ENCODE measurements at places on chromosomes 2 and 18. TPM values are rescaled to one million over a fixed set of nuclear protein-coding genes. Genes with fewer than 3 reads are reported as not detected.

DNA sequence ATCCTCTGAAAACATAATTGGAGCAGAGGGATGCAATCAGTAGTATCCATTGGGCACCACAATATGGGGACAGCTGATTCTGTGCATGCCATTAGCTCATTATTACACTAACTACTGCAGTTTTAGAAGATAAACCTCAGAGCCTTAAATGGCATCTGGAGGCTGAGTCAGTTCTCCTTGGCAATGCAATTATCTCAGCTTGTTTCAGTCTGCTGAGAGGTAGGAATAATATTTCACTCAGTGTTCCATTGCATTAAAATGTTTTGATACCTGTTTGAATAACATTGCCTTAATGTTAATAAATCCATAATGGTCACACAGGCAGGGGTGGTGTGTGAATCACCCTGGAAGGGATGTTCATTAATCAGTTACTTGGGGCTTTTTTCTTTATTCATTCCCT, 309.6 kb downstream of the LRRTM1 start:
- DNase-seq: no peak

- DNase-seq: no peak
Observed at GRCh38 chr2:10135296-10136089, 13.0 kb downstream of the RRM2 start.

DNA sequence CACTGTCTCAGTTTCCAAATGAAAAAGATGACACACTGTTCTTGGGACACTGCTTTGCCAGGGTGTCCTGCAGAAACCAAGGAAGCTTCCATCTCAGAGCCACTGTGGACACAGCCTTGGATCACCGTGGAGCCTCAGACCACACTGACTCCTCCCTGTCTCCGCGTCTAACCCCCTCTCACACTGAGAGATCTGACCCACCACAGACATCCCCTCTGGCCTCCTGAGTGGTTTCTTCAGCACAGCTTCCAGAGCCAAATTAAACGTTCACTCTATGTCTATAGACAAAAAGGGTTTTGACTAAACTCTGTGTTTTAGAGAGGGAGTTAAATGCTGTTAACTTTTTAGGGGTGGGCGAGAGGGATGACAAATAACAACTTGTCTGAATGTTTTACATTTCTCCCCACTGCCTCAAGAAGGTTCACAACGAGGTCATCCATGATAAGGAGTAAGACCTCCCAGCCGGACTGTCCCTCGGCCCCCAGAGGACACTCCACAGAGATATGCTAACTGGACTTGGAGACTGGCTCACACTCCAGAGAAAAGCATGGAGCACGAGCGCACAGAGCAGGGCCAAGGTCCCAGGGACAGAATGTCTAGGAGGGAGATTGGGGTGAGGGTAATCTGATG, 113.4 kb upstream of the PKDCC start:
- DNase-seq: no peak

- no peak for DNase-seq
Observed at GRCh38 chr18:48893608-48894600, 56.9 kb downstream of the SMAD7 start.

DNA sequence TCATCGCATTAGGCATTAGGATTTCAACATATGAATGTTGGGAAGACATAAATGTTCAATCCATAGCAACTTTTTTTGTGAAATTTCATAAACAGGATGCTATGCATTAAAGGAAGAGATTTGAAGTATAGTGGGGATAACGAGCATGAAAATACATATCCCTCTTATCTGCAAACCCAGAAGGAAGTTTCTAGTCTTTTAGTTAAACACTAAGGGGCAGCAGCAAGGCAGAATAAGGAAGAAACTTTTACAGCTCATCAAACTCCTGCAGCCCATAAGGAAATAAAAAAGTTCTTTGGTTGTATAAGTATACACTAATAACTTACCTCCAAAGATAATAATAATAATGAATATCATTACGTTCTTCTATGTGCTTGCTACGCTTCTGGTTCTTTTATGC, 81.5 kb downstream of the CD226 start:
- no peak for DNase-seq

DNA sequence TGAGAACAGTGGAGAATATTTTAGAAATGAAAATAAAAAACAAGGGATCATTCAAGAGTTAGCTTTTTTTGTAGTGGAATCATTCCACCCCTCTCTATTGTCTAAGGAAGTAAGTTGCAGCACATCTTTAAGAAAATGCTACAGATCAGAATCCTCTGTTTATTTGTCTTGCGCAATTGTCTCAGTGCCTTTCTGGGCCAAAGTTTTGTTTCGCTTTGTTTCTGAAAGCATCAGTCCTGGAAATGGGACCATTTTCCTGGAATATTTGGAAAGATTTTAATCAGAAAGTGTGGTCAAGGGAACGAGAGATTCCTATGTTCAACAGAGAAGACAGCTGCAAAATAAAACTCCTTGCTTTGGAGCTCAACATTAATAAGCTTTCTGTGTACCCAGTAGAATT, 74.0 kb downstream of the NRXN1 start:
- DNase-seq: no peak

DNA sequence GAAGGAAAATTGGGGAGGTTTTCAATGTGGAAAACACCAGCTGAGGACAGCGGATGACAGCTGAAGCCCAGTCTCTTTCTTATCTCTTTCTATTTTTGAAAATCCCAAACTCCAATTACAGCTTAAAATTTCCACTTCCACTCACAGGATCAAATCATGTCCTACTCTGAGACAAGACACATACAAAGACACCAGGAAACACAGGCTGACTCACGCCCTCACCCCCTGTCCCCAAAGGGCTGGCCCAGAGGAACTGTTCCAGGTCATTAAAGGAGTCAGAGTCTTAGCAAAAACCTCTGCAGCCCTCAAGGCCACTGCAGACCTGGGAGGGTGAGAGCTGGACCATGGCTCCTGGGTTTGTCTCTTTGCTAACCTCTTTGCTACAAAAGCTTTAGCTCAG, 143.1 kb upstream of the CAPN13 start:
- no peak for DNase-seq

DNA sequence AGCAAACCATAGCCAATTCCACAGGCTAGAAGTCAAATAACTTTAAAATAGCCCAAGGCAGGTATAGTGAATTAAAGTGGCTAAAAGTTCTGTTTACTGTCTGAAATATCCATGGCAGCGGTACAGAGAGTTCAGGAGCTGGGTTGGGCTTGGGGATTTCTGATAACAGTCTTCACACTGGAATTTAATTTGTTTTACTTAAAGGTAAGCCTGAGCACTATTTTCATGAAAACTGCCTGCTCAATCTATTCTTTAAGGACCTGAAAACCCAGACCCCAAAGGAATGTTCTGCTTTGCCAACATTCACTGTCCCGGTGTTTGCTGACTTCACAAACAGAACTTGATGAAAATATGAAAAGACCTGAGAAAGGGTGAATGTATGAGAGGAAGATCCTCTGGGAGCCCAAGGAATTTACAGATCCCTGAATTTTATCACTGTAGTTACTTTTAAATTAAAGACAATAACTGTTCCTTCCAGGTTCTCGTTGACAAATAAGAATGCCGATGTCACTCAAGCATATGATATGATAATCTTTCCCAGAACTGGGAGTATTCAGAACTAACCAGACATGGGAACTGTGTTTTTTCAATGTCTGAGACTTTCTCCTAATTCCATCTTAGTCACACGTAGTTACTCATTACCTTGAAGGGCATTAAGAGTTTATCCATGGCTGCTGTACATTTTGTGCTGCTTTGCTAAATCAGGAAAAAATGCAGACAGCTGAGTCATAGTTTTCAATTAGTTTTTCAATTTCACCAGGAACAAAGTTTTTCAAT, 28.3 kb upstream of the ITGB6 start:
- no peak for DNase-seq

- DNase-seq: no peak
Observed at GRCh38 chr2:240640939-240641338, 15.7 kb downstream of the GPR35 start.

- DNase-seq: no peak
Observed at GRCh38 chr2:222943820-222944219, 83.0 kb downstream of the ACSL3 start.

GRCh38 chr2:224570328-224570993, 14.7 kb downstream of the CUL3 start:
- no peak for DNase-seq

GRCh38 chr2:239908308-239908707, 116.8 kb downstream of the NDUFA10 start:
- no peak for DNase-seq

GRCh38 chr2:111653103-111653624, 230.8 kb downstream of the ANAPC1 start:
- no peak for DNase-seq

- DNase-seq: no peak
Observed at GRCh38 chr2:28717339-28717758, 34.3 kb upstream of the PPP1CB start.

The LHCGR gene
- not detected for total RNA-seq

The OSR1 gene
- not detected for total RNA-seq

The PLCD4 gene
- 1.3 TPM for total RNA-seq

The NT5DC4 gene
- not detected for total RNA-seq

The CAPN13 gene
- total RNA-seq: not detected

The FABP1 gene
- not detected for total RNA-seq

The GPR75 gene
- 5.2 TPM for total RNA-seq

The SPC25 gene
- not detected for total RNA-seq

All from naive thymus-derived CD8-positive, alpha-beta T cell (primary cell).